Right atrium auricular region (tissue), 2 donors: ENCODE measurements at places on chromosomes 5 and 9. TPM values are rescaled to one million over a fixed set of nuclear protein-coding genes. Genes with fewer than 3 reads are reported as not detected.

PROB1 gene
- total RNA-seq, result 15.8 TPM

NR4A3 gene
- total RNA-seq, result 15.8 TPM

- no peak for DNase-seq
These were observed 20.5 kb upstream of the VPS13A start for GRCh38 chr9:77156646-77157371.

- no peak for DNase-seq
These were observed 54.3 kb upstream of the ZSWIM6 start for GRCh38 chr5:61277781-61278180.

GRCh38 chr9:28824432-28824963, 1251.2 kb upstream of the C9orf72 start:
- DNase-seq, result no peak
